Activated CD8-positive, alpha-beta memory T cell treated with anti-CD3 and anti-CD28 coated beads, Interleukin-2, amount 50 U/mL, for 48 hours (primary cell): ENCODE measurements at places on chromosomes 2 and 18.
A peak's percentile ranks its signal among the peaks of the same experiment; 100 is the strongest.

DNA sequence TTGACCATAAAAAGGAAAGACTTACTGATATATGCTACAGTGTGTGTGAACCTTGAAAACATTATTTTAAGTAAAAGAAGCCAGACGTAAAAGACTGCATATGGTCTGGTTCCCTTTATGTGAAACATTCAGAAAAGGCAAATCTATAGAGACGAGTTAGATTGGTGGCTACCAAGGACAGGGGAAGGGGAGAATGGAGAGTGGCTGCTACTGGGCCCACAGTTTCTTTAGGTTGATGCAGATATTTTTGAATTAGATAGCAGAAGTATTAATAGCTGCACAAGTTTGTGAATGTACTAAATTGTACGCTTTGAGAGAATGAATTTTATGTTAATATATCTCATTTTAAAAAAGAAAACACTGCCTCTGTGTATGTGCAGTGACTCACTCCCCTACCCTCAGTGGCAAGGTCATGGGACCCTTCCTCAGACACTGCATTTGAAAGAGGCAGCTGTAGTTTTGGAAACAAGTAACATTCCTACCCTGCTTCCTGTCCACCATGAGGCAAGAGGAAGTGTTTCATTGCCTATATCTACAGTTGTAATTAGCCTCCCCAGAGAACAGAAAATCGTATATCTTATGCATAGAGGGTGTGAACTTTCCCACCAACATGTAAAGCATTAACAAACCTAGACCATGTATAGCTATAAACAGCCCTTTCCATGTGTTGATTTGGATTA is 29.8 kb upstream of the ARMC9 start:
- DNase-seq, result no peak

- DNase-seq, result peak; percentile 23
These were observed 107.1 kb downstream of the NFATC1 start for GRCh38 chr18:79502782-79503181.

GRCh38 chr2:161068670-161069069 is 91.6 kb upstream of the TANK start:
- DNase-seq, result no peak

- no peak for DNase-seq
These were observed 438.2 kb downstream of the EPHA4 start for GRCh38 chr2:221133941-221134340.

DNA sequence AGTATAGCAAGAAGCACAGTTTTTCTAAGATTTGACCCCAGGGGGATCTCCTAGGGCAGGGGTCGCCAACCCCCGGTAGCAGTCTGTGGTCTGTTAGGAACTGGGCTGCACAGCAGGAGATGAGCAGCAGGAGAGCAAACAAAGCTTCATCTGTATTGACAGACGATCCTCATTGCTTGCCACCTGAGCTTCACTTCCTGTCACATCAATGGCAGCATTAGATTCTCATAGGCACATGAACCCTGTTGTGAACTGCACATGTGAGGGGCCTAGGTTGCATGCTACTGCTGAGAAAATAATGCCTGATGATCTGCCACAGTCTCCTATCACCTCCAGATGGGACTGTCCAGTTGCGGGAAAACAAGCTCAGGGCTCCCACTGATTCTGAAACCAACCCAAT is 136.2 kb downstream of the RGPD3 start:
- DNase-seq, result no peak

GRCh38 chr2:26514045-26514444 is 36.1 kb upstream of the OTOF start:
- no peak for DNase-seq

DNA sequence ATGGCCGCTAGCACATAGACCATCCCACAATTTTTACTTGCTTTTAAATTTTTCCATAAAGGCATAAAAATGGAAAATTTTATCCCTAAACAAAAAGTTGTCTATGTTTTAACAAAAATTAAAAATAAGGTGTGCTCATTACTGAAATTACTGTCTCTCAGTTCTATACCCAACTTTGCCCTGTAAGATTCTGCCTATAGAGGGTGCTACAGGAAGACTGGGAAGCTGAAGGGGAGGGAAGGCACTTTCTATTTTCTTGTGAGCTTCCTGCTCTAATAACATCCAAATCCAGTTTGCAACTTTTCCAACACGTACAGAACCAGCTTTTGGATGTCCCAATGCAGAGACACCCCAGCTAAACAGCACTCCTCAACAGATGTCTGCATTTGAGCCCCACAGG is 666.9 kb downstream of the PLCL1 start:
- no peak for DNase-seq

GRCh38 chr2:104538077-104538476 is 315.8 kb upstream of the POU3F3 start:
- no peak for DNase-seq

DNA sequence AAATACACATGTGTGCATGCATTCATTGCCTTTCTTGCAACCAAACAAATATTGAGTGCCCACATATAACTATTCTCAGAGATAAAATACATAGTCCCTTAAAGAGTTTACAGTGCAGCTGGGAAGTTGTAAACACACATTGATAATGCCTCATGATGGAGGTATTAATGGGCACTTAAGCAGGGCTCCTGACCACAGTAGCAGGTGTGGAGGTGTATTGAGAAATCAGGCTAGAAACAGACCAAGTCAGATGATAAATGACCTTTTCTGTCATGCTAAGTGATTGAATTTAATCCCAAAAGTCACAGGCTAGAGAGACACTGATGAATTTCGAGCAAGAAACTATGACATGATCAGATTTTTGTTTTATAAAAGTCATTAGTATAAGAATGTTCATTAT is 157.7 kb downstream of the ZNF385B start:
- DNase-seq, result no peak

- DNase-seq, result no peak
These were observed 158.8 kb downstream of the TMEFF2 start for GRCh38 chr2:192035731-192036442.

GRCh38 chr2:219025637-219026585 is 15.4 kb downstream of the CFAP65 start:
- no peak for DNase-seq

- DNase-seq, result no peak
These were observed 74.7 kb downstream of the PSMG2 start for GRCh38 chr18:12777500-12777944.

GRCh38 chr2:232833830-232834229 is 36.2 kb upstream of the SNORC start:
- no peak for DNase-seq

GRCh38 chr2:29729401-29729800 is 192.0 kb downstream of the ALK start:
- no peak for DNase-seq

DNA sequence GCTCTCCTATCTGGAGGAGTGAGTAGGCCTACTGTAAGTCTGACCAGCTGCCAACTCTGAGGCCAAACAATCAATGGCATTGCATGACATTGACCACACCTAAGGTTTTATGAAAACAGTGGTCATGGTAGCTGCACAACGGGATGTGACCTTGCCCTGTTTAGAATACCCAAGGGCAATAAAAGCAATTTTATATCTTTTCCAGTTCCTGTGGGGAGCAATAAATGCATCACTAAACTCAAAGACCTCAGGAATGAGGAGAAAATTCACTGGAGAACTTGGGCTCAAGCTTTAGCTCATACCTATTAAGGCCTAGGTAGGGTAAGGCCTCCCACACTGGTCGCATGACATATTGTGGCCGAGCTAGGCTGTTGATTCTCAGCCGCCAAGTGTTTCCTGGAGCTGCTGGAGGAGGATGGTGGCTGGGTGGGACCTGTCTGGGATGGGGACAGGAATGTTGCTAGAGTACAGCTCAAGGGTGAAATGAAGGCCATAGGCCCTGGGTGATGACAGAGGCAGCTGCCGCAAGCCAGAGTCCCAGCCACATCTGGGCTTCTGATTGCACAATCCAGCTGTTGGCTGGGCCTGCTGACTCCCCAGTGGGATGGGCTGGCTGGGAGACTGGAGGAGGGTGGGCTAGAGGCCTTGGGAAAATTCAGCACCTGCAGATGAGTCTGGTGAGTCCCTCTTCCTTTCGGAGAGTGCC is 313.7 kb downstream of the CYP26B1 start:
- DNase-seq, result no peak

DNA sequence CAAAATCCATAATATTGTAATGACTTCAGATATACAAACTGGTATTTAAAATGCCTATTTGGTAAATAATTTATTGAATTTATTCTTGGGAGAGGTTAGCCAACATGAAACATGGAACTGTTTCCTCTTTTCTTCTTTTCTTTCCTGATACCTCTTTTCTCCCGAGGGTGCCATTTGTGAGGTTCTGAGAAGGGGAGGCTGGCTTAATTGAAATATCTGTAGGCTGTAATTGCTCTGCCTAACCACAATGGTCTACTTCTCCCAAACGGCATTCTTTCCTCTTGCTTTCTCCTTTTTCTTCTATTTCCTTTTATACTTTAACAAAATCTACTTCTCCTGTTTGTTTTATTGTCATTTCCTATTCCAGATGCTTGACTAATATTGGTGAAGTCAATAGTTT is 114.9 kb downstream of the TCF4 start:
- no peak for DNase-seq

GRCh38 chr2:7829241-7829640 is 852.6 kb upstream of the ID2 start:
- DNase-seq, result no peak

DNA sequence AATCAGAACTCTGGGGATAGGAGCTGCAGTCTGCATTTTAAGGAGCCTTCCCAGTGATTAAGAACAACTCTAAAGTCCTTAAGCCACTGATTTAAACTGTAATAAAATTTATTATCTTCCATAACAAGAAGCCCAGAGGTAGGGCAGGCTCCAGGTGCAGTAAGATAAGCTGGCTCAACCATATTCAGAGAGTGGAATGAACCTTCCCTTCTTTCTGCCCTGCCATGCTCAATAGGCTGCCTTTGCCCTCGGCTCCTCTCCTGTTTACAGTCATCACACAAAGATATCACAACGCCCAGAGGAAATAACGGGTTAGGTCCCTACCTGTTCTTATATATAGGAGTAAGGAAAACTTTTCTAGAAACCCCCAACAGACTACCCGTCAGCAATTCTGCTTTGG is 90.5 kb upstream of the CDCA7 start:
- no peak for DNase-seq

DNA sequence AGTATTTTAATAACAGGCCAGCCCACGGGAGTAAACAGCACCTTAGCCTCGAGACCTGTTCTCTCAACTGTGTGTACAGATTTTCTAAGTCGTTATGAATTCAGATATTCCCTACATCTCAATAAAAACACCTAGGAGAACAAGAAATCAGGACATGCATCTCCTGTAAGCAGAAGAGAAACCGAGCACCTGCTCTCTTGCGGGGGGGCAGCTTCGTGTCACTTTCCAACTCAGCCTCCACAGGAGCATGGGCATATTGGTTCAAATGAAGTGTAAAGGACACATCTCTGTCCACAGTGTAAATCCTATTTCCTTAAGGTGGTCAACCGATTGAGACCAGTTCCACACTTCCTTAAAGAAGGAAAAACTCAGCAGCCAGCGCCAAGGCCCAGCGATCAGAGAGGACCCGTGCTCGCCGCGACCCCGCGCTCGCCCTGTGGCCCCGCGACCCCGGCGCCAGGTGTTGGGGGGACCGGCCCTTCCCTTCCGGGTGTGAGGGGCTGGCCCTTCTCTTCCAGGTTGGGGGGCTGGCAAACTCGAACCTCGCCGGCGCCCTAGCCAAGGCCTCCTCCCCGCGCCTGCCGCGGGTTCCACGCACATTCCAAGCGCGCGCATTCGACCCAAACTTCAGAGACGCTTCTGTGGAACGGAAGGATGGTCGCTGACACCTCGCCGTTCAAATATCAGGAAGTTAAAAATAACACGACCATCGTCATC is 652 bp downstream of the SH3YL1 start:
- no peak for DNase-seq

GRCh38 chr2:128262315-128263253 is 56.1 kb downstream of the HS6ST1 start:
- no peak for DNase-seq

DNA sequence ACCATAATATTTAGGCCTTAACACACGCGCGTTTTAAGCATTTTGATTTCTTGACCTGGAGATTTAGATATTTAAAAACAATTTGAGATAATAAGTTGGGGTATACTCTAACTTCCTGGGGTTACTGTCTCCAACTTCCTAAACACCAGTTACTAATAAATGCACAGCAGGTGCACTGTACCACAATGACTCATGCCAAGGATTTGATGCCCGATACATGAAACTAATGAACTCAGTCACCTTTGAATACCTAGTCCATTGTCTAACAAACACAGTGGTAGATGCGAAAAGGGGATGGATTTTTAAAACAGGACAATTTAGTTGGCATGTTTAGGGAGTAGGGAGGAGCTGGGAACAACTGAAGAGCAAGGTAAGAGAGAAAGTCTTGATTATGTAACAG is 21.2 kb downstream of the CABYR start:
- DNase-seq, result no peak

GRCh38 chr18:45749918-45750689 is 26.1 kb downstream of the SLC14A1 start:
- DNase-seq, result no peak

- no peak for DNase-seq
These were observed 47.8 kb upstream of the FOSL2 start for GRCh38 chr2:28344756-28345373.

- DNase-seq, result no peak
These were observed 73.5 kb downstream of the LIMS1 start for GRCh38 chr2:108607706-108608301.
